ENCODE measurements at places on chromosomes 1 and 21. TPM values are rescaled to one million over a fixed set of nuclear protein-coding genes. Genes with fewer than 3 reads are reported as not detected.

PLEKHN1 gene
- 5.1 TPM for total RNA-seq

FAM43B gene
- 0.73 TPM for total RNA-seq

IGSF21 gene
- total RNA-seq, result 1.2 TPM

LAMC1 gene
- total RNA-seq, result 213 TPM

CTNNBIP1 gene
- total RNA-seq, result 30.2 TPM

PCP4 gene
- 0.68 TPM for total RNA-seq

KRTAP12-3 gene
- total RNA-seq, result not detected

PCSK9 gene
- total RNA-seq, result 55.0 TPM

TIPRL gene
- total RNA-seq, result 26.2 TPM

ERO1B gene
- 5.8 TPM for total RNA-seq

TFF2 gene
- total RNA-seq, result not detected

CYP4A22 gene
- total RNA-seq, result not detected

OPRD1 gene
- not detected for total RNA-seq

Data from left lung (tissue), 14 donors.